ENCODE measurements at places on chromosomes 7 and 10.

GRCh38 chr10:98028168-98028770 lies 2.2 kb downstream of the CRTAC1 start:
- DNase-seq: peak; percentile 55

- DNase-seq: no peak
Observed at GRCh38 chr7:118844748-118845147, 620.2 kb downstream of the ANKRD7 start.

DNA sequence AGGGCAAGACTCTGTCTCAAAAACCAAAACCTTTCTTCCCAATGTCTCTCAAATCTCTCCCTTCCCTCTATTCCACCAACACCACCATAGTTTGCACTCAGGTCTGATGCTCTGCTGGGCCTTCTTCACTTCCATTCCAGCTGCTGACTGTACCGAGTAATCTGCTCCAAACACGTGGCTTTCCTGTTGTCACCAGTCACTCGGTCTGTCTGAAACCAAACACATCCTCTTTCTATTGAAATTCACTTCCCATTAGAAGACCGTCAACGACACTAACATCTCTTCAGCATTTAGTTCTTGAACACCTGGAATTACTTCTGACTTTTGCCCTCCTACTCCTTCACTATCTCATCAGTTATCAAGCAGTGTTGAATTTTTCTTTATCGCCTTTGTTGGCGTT lies 4.7 kb upstream of the NRF1 start:
- no peak for DNase-seq

GRCh38 chr7:148050492-148051158 lies 539.9 kb upstream of the C7orf33 start:
- no peak for DNase-seq

DNA sequence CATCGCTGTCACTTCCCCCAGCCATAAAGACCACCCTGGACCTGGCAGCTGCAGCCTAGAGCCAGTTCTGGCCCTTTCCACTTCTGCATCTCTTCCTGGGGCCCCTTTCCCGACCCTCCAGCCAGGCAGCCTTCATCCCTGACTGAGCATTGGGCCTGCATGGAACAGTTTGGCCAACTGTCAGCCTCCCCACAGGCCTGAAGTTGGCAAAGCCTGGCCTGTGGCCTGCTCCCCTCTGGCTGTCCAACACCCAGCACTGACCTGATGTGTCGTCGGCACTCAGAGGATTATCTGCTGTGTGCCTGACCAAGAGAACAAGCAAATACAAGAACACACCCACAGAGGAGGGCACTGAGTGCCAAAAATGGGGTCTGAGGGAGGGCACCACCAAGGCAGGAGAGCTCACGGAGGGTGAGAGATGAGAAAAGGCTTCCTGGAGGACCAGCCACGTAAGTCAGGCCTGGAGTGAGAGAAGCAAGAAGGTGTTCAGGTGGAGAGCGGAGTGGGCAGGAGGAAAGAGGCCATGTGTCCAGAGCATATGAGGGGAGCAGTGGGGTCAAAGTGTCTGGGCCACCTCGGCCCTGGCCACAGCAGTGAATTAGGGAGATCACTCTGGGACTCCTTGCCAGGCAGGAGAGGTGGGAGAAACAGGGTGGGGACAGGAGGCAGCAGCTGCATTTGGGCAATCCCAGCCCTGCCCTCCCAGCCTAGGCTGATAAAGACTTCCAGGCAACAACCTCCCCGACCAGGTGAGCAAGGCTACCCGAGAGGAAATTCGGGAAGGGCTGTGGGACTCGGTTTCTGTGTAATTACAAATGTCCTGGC lies 4.5 kb downstream of the GPRIN2 start:
- no peak for DNase-seq

- DNase-seq: no peak
Observed at GRCh38 chr7:108094933-108095710, 35.0 kb downstream of the LAMB4 start.

DNA sequence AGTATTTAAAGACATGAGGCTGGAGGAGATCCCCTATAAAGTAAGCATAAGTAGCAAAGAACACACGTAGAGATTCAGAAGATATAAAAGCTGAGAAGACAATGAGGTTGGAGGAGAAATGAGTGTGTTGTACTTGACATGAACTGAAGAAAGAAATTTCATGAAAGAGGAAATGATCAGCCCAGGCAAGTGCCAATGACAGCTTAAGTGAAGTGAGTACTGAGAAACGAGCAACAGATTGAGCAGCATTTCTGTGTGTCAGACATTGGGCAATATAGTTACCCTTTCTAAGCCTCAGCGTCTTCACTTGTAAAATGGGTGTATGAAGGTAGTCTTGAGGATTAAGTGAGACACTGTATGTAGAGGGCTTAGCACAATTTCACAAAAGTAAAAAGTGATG lies 4.8 kb upstream of the LIPA start:
- no peak for DNase-seq

DNA sequence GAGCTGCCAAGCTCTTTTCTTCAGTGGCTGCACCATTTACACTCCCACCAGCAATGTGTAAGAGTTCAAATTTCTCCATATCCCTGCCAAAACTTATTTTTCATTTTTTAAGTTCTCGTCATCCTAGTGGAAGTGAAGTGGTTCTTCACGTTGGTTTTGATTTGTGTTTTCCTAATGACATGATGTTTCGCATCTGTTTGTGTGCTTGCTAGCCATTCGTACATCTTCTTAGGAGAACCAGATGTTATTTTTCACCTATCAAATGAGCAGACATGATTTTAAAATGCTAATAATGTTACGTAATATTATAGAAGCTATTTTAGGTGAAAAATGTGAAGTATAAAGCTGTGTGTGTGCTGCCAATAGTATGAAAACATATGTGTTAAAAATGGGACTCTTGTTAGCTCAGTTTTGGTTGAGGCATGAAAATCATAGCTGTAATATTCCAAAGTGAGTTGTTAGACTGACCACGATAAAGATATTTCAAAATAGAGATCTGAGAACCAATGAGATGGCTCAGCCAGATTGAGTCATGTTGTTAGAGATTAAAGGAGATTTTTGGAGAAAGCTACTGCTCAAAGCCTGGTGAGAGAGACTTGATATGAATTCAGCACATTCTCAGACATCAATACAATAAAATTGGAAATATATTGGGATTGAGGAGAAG lies 25.9 kb upstream of the GALNT11 start:
- DNase-seq: no peak

- no peak for DNase-seq
Observed at GRCh38 chr7:27434756-27435400, 192.3 kb downstream of the EVX1 start.

All from immature natural killer cell (primary cell).